Neural cell (in vitro differentiated cells): ENCODE measurements at places on chromosomes 5 and 9. TPM values are rescaled to one million over a fixed set of nuclear protein-coding genes. Genes with fewer than 3 reads are reported as not detected.

Gene MELK
- polyA plus RNA-seq, result 1.8 and 4.7 TPM in 2 replicates

Gene MARCOL
- polyA plus RNA-seq, result not detected in 2 replicates

Gene MEGF10
- polyA plus RNA-seq, result 0.05 and 0.18 TPM in 2 replicates

Gene CSNK1G3
- 22.6 and 29.1 TPM in 2 replicates for polyA plus RNA-seq

Gene SPINK6
- not detected in 2 replicates for polyA plus RNA-seq

Gene ZNF879
- polyA plus RNA-seq, result 18.7 and 21.0 TPM in 2 replicates

Gene BAAT
- 0.44 and 0.61 TPM in 2 replicates for polyA plus RNA-seq

Gene MAMDC4
- polyA plus RNA-seq, result 13.1 and 23.6 TPM in 2 replicates

Gene CDO1
- 168 and 201 TPM in 2 replicates for polyA plus RNA-seq

Gene OR2K2
- polyA plus RNA-seq, result 0.68 TPM in 1 of 2 replicates, not detected in the other

Gene VAV2
- 35.2 and 41.1 TPM in 2 replicates for polyA plus RNA-seq

Gene PTGDS
- polyA plus RNA-seq, result 2.0 TPM in 1 of 2 replicates, not detected in the other

Gene GAS1
- 1.4 and 1.6 TPM in 2 replicates for polyA plus RNA-seq

Gene TRIM36
- 105 and 122 TPM in 2 replicates for polyA plus RNA-seq

Gene IL4
- not detected in 2 replicates for polyA plus RNA-seq

Gene LRRC19
- not detected in 2 replicates for polyA plus RNA-seq

Gene PELO
- 10.5 and 14.7 TPM in 2 replicates for polyA plus RNA-seq

Gene SLC34A1
- polyA plus RNA-seq, result not detected in 2 replicates

Gene KCNMB1
- polyA plus RNA-seq, result not detected in 2 replicates

Gene COL23A1
- 0.12 TPM in 1 of 2 replicates, not detected in the other for polyA plus RNA-seq

Gene FAM153A
- not detected in 2 replicates for polyA plus RNA-seq

Gene PFDN1
- polyA plus RNA-seq, result 147 and 159 TPM in 2 replicates

Gene GZMA
- polyA plus RNA-seq, result not detected in 2 replicates
